ENCODE measurements at places on chromosomes 2 and 18.

GRCh38 chr2:54161660-54162424 lies 46.4 kb downstream of the ACYP2 start:
- no peak for DNase-seq

DNA sequence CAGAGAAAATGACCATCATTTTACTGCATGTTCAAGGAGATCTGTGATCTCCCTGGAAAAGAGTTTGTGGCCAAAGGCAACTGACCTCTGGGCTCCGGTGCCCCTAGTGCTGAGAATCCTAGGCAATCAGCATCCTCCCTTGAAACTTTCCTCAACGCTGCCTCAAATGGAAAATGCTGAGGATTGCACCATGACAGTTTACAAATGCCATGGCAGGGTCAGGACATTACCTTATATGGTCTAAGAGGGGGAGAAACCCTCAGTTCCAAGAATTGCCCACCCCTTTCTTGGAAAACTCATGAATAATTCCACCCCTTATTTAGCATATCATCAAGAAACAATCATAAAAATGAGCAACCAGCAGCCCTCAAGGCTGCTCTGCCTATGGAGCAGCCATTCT lies 48.3 kb downstream of the ALPK2 start:
- DNase-seq, result no peak

GRCh38 chr2:19171409-19171808 lies 187.0 kb downstream of the OSR1 start:
- no peak for DNase-seq

- DNase-seq, result no peak
Observed at GRCh38 chr2:129056309-129056958, 737.8 kb upstream of the HS6ST1 start.

- peak; percentile 92 for DNase-seq
Observed at GRCh38 chr2:178414266-178415247, 36.4 kb downstream of the PRKRA start.

GRCh38 chr2:11196246-11196645 lies 41.0 kb downstream of the SLC66A3 start:
- DNase-seq, result no peak

GRCh38 chr18:50473881-50474280 lies 86.0 kb upstream of the MAPK4 start:
- DNase-seq, result no peak

- DNase-seq, result no peak
Observed at GRCh38 chr2:2810504-2810903, 479.4 kb upstream of the MYT1L start.

GRCh38 chr2:99450199-99450598 lies 39.6 kb downstream of the REV1 start:
- no peak for DNase-seq

- DNase-seq, result no peak
Observed at GRCh38 chr2:236367506-236368289, 103.5 kb upstream of the ASB18 start.

- no peak for DNase-seq
Observed at GRCh38 chr2:45774688-45775244, 123.3 kb downstream of the PRKCE start.

GRCh38 chr18:59950215-59950944 lies 50.6 kb downstream of the PMAIP1 start:
- DNase-seq, result no peak

GRCh38 chr18:63684718-63685117 lies 18.0 kb upstream of the SERPINB11 start:
- no peak for DNase-seq

DNA sequence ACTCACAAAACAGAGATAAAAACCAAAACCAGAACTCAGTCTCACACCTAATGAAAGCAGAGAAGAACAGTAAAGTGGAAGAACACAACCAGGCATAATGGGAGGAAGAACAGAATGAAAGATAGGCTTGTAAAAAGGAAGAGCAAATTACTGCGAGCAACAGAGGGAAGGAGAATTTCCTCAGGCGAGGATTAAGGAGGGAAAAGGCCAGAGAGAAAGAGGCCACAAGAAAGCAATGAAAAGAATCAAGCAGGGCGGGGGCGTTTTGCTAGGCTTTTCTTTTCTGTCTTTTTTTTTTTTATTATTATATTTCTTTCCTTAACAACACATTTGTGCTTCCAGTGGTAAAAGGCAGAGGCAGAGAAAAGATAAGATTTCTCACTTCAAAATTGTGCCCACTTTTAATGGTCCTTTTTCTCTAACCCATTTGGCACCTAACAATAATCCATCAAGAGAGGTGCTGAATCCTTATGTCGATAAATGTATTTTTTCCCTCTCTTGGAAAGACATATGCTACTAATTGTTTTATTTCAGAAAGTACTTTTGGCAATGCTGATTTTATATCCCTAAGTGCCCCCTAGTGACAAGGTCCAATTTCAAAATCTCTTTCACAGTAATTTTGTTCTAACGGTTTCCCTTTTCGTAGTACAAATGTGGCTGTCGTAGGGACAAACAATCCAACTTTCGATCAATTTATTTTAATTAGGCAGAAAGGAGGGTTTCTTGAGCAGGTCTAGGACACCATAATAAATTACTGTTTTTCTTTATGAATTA lies 138.7 kb upstream of the AQP4 start:
- DNase-seq, result no peak

- DNase-seq, result no peak
Observed at GRCh38 chr2:468648-469336, 180.9 kb upstream of the ALKAL2 start.

GRCh38 chr2:25822190-25823117 lies 55.8 kb downstream of the ASXL2 start:
- no peak for DNase-seq

- DNase-seq, result no peak
Observed at GRCh38 chr2:159941729-159942128, 120.7 kb downstream of the PLA2R1 start.

GRCh38 chr2:173184031-173185004 lies 108.7 kb downstream of the MAP3K20 start:
- peak; percentile 97 for DNase-seq

- no peak for DNase-seq
Observed at GRCh38 chr2:161991991-161992390, 82.0 kb downstream of the DPP4 start.

- no peak for DNase-seq
Observed at GRCh38 chr2:208545403-208546042, 138.9 kb downstream of the PTH2R start.

DNA sequence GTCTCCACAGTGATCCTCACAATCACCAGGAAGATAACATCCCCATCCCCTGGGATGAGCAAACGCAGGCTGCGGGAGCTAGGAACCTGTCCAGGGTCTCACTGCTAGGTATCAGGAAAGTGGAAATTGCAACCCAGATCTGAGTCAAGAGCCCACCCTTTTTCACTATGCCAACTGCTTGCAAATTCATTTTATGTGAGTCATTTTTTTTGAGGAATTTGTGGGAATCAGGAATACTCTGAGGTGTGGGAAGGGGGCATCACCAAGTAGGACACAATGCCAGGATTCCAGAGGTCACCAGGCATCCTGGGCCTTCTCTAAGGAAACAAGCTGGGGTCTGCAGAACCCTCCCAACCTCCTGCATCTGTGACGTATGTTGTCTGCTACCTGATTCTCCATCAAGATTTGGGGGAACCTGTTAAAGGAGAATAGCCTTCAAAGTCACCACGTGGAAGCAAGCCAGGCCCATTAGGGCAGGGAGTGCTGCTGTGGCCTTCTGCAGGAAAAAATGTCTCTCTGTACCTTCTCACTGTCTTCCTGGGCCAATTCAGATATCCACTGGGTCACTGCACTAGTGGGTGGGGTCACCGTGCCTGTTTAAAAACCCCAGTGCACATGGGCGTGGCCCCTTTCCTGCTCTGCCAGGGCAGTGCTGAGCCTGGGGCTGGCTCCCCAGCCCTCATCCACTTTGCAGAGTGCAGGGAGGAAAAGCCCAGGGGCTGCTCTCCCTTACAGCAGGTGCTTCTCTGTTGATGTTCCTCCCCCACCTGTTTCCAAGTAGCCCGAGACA lies 50.2 kb downstream of the MCFD2 start:
- no peak for DNase-seq

- no peak for DNase-seq
Observed at GRCh38 chr18:27860701-27861107, 316.2 kb downstream of the CDH2 start.

- DNase-seq, result no peak
Observed at GRCh38 chr2:127358044-127358443, 29.7 kb downstream of the MAP3K2 start.

- no peak for DNase-seq
Observed at GRCh38 chr2:8159211-8159965, 522.5 kb upstream of the ID2 start.

- no peak for DNase-seq
Observed at GRCh38 chr18:35875566-35875965, 96.9 kb upstream of the RMP24 start.

- DNase-seq, result no peak
Observed at GRCh38 chr18:76252139-76252538, 242.9 kb downstream of the ZNF516 start.

DNA sequence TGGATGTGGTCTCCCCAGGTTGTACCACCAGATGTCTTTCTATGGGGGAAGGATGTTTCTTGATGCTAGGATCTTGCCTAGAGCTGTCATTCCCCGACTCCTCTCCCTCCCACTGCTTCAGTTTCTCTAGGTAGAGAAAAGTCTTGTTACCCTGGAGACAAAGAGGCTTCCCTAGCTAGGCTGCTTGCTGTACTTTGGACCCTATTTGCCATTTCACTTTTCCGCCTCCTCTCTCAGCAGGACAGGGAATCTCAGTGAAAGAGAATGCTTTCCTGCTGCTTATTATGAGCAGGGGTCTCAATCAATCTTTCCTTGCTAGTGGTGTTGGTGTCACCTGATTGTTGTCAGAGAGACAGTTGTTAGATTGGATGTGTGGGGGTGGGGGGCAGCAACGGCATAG lies 818.8 kb upstream of the GYPC start:
- DNase-seq, result no peak

- no peak for DNase-seq
Observed at GRCh38 chr2:236352761-236353593, 88.8 kb upstream of the ASB18 start.

DNA sequence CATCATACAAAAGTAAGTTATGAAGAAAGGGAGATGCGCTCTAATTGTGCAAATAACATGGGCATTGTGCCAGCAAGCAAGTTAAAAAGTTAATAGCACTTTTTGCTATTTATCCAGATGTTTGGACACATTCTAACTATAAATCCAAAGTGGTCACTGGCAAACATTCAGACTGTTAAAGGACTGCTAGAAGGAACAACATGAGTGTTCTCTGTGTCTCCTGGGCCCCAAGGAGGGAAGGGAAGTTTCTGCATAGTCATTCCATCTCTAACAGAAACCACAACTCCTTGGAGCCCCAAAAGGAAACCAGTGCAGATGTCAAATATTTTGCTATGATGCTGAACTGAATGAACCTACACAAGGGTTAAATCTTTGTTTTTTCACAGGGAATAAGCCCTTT lies 213.3 kb upstream of the HNRNPA3 start:
- peak; percentile 22 for DNase-seq

GRCh38 chr2:215772003-215772402 lies 241.3 kb downstream of the MREG start:
- DNase-seq, result no peak

GRCh38 chr18:61703508-61703907 lies 189.3 kb downstream of the RNF152 start:
- DNase-seq, result no peak

- no peak for DNase-seq
Observed at GRCh38 chr2:158808426-158808825, 13.3 kb downstream of the DAPL1 start.

GRCh38 chr2:151299920-151300539 lies 10.6 kb upstream of the NMI start:
- DNase-seq, result no peak

GRCh38 chr2:107235491-107236254 lies 349.7 kb upstream of the ST6GAL2 start:
- no peak for DNase-seq

Measured in HS-5 (cell line).